NCI-H2081 treated with DMSO at 0.1 percent for 48 hours (cell line): ENCODE measurements at places on chromosomes 12 and 14.
A peak's percentile ranks its signal among the peaks of the same experiment; 100 is the strongest.

DNA sequence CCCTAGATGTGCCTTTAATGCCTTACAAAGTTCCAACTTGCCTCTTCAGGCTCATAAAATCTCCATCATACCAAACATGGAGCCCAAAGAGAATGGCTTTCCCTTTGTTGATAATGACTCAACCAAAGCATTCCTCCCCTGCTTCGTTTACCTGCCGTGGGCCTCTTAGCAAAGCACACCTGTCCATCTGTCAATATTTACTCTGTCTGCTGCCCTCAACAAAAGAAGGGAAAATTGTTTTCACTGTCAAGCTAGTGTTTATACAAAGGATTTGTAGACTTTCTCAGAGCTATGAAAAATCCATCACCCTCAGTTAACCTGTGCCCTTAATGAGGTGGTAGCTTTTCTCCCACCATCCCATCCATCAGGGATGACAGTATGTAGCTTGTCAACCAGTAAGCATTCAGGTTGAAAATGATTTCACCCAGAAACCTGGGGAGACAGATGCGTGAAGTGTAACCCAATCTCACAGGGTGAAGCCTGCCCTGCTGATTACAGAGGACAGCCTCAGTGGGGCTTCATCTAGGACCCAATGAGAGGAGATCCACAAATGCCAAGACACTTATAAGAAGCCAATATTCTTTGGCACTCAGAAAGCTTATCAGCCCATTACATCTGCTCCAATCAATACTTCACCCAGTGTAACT lies 278.1 kb downstream of the NUAK1 start:
- DNase-seq, result peak; percentile 99

DNA sequence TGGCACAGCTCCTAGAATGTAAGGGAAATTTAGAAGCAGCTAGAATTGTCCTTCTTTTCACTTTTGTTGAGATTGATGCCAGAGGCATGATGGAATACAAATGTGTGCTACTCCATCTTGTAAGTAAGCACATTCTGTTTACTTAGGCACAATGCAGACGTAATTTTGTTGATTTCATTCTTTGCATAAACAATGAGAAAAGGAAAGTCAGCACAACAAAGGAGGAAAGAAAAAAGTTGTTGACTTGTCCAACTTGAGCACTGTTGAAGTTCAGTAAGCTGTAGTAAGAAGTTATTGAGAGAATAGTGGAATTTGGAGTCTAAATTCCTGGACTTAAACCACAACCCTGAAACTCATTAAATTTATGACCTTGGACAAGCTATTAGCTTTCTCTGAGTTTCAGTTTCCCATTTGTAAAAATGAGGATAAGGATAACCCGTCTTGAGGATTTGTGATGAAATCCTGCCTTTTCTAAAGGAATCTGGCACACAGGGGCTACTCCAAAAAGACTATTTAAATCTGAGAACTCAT lies 19.4 kb upstream of the CNTN1 start:
- no peak for DNase-seq

DNA sequence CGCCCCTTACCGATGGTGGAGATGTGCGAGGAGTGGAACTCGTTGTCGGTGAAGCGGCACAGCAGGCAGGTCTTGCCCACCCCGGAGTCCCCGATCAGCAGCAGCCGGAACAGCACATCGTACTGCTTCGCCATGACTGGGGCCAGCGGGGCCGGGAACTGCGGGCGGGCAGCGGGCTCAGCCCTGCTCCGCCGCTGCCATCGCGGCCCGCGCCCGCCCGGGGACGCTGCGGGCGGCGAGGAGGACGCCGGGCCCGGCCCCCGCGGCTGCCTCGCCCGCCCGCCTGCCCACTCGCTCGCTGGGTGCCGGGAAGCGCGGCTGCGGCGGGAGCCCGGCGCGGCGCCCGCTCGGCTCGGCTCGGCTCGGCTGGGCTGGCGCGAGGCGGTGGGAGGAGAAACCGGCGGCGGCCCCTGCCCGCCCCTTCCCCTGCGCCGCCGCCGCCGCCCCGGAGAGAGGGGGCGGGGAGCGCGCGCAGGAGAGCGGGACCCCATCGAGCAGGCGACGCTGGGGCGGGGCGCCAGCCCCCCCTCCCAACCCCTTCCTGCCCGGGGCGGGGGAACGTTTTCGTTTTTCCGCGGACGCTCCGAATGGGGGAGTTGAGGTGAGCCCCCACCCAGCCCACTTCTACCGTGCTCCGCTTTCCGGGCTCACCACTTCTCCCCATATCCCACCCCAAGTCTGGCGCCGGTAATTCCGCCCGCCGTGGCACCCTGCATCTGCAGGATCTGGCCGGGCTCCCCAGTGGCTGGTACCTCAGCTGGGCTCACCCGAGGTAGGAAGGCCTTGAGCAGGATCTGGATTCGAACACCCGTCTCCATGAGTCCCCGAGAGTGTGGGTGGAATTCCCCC lies at the start of gene RAB15:
Gene RAB15 (minus strand): TSS at position 394 of the 849 bp plus-strand sequence. CDS start 260 bp downstream, at position 134.
- DNase-seq, result no peak

GRCh38 chr14:104343690-104344640 lies 205.6 kb downstream of the KIF26A start:
- no peak for DNase-seq

GRCh38 chr12:129559776-129560175 lies 344.0 kb downstream of the TMEM132D start:
- DNase-seq, result no peak

DNA sequence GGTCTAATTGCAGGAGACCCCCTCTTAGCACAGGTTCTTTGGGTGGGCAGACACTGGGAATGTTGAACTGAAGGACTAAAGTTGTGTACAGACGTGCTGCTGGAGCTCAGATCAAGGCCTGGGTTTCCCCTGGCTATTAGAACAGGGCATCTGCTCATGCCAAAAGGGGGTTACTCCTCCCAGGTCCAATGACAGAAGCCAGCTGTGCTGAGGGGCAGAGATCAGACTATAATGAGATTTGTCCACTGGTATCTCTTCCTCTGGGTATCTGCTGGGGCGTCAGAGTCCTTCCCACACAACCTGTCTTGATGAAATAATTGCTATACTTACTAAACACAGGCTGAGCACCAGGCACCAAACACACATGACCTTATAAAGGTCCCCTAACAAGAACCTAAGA lies 42.6 kb downstream of the LTBP2 start:
- no peak for DNase-seq

DNA sequence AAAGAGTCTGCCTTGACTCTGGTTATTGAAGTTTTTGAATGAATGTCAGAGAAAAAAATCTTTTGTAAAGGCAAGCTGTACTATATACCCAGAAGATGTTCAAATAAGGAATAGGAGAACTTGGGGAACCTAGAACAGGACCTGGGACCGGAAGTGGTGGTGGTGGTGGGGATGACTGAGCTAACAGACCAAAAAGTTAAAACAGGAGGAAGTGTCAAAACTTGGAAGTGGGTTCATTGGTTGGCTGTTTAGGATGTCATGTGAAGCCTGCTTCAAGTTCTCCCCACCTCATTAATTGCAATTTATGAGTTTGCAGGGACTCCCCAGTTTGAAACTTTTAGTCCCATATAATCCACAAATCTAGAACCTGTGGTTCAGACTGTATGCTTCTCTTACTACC lies 26.2 kb downstream of the PLXNC1 start:
- DNase-seq, result no peak

DNA sequence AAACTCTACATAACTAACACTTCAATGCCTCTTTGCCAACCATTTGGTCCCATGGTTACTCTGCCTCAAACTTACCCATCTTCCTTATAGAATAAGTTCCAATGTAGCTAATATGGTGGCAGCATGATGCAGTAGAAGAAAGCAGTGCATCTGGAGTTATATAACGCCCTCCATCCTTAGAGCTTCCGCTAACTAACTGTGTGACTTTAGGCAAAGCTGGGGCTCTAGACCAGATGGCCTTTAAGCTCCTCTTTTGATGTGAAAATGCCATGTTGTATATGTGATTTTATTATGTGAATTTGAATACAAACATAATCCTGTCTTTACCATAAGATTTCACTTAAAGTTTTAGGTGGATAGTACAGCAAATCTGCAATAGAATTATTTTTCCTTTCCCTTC lies 6.1 kb downstream of the ABCD2 start:
- DNase-seq, result no peak

- no peak for DNase-seq
Observed at GRCh38 chr12:105854071-105854470, 284.7 kb downstream of the NUAK1 start.

GRCh38 chr14:53953828-53954550 lies 2.6 kb downstream of the BMP4 start:
- DNase-seq, result no peak

- DNase-seq, result peak; percentile 41
Observed at GRCh38 chr14:58501214-58501816, 73.8 kb downstream of the KIAA0586 start.

- DNase-seq, result no peak
Observed at GRCh38 chr12:105013892-105014291, 27.8 kb downstream of the NOPCHAP1 start.

DNA sequence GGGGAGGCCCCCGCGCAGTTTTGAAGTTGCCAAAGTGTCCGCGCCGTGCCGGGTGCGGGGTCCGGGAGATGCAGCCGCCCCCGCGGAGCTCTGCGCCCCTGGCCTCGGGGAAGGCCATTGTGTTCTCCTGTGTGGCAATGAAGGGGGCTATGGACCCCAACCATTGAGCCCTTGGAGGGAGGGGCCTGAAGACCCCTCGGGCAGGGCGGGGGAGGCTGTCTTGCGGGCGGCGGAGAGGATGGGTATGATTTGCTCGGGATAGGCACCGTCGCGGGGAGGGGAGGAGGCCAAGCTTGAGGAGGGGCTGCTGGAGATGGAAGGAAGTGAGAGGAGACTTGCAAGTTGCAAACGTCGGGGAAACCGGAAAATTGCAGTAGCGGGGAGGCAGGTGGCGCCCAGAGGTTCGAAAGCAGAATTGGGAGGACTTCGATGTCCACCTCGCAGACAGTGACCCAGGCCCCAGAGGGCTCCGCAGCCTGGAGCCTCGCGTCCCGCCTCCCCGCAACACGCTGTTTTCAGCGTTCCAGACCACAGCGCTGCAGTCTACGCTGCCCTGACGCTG lies 25.4 kb downstream of the BCL11B start:
- DNase-seq, result no peak

GRCh38 chr12:106084014-106084671 lies 54.6 kb downstream of the NUAK1 start:
- no peak for DNase-seq

DNA sequence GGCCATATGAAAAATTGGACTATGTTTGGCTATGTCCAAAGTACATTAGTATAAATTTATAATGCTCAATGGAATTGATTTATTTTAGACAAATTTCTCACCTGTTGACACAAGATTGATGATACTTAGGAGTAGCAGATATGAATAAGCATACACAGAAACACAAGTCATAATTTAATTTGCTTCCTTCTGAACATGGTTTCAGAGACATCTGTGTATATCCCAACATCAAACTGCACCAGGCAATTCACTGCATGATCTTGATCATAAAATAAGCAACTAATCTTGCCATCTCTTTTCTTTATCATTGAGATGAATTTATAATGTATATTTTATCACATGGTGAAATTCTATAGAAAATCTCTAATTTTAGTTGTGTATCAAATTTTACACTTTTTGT lies 3.8 kb downstream of the CLECL1 start:
- DNase-seq, result no peak

DNA sequence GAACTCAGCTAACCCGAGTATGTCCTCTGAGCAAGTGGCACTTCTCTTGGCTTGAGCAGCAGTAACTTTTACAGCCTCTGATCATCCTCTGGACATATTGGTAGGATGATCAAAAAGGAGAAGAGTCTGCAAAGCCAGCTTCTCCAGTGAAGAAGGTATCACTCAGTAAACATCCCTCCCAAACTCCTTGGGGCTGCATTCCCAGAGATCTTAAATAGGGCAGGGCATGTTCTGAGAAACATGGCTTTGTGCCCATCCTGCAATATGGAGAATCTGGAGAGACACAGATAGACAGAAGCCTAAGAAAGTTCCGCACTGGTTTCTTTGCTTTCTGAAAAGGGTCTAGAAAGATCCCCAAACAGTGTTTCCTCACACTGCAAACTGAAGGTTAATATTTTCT lies 65.4 kb downstream of the RBM19 start:
- no peak for DNase-seq

- DNase-seq, result no peak
Observed at GRCh38 chr12:62731055-62731820, 203.7 kb downstream of the PPM1H start.

DNA sequence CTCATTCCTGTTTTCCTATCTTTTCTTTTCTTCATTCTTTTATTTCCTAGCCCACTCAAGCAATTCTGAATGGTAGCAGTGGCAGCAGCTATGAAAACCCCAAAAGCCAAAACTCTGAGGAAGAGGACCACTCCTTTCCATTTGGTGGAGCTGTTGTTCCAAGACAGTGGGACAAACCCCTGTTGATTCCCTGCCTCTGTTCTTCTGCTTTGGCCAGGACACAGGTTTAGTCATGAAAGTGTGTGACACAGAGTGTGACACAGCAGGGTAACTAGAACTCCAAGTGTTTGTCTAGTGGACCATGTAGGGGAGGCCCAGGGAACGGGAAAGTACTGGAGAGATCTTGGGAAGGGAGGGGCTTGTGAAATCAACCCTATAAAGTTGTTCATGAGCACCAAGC lies 71.1 kb downstream of the PTCSC3 start:
- DNase-seq, result no peak

- no peak for DNase-seq
Observed at GRCh38 chr12:127550271-127550670, 716.7 kb upstream of the TMEM132C start.

- no peak for DNase-seq
Observed at GRCh38 chr12:18284386-18284785, 23.1 kb downstream of the PIK3C2G start.

DNA sequence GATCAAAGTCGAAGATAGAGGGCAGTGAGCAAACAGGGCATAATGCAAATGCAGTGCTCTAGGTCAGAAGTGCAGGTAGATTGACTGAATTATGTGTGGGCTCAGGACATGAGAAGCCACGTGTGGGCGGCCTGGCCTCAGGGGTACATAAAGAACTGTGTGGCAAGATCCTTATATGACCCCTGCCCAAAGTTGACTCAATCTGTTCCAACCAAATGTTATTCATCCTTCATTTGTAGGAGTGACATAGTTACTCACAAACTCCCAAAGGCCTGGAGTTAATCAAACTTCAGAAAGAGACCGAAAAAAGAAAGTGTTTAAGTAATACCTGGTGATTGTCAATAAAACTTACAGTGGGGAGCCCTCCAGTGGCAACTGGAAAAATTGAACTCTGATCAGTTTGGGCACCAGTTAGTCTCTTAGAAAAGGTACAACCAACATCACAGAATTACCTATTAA lies 150.4 kb upstream of the FAR2 start:
- DNase-seq, result no peak

DNA sequence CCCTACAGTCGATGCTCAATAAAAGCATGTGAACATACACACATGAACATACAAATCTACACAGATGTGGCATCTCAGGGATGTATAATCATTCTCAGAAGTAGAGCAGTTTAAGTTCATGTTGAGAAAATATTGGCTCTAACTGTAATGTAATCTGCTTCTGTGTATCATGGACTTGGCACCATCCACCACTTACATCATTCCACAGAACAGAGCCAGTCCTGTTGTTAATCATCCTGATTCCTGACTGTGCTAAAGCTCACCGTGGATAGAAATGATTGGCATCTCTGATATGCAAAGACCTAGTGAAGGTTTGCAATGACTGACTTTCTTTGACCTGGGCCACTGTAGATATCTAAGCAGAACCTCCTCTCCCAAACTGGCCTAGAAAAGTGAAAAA lies 1141.3 kb downstream of the BCL11B start:
- DNase-seq, result no peak
